Stimulated activated CD4-positive, alpha-beta T cell treated with anti-CD3 and anti-CD28 coated beads, Interleukin-4, amount 100 ng/mL, for 48 hours (primary cell): ENCODE measurements at places on chromosomes 5 and 9.

DNA sequence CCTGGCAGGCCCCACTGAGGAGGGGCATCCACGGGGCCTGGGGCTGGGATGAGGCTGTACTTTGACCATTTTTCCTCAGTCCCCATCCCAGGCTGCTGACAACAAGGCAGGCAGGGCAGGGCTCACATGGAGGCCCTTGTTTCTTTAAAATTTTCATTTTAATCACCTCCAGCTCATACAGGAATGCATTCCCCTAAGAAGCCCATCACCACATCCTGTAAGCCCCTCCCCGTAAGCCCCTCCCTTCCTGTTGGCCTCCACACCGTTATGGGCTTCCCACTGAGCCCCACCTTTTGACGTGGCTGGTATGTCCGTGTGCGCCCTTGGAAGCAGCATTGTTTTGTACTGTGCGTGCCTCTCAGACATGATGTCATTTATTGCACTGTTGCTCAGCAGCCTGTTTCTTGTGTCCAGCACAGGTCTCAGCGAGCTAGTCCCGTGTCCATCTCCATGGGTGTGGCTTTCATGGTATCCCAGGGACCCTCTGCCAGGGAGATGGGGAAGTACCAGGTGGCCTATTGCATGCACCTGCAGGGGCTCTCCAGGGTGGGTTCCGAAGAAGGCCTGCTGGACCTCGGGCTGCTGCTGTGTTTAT, 22.4 kb downstream of the PHF2 start:
- no peak for DNase-seq

GRCh38 chr5:34652914-34653313, 3.2 kb upstream of the RAI14 start:
- no peak for DNase-seq

DNA sequence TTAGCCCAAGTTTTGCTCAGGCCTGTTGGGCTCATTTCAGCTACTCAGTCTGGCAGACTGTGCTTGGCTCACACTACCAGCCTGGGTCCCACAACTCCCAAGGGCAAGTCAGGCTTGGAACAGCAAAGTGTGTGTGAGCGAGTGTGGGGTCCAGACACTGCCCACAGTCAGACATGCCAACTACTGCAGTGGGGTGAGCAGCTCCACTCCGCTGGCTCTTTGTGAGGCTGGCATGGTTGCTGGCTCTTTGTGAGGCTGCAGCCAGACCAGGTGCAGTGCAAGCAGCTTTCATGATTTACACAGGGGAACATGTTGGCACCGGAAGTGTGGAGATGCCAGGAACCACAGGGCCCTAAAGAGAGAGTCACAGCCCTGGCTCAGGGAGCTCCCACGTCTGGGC, 606.7 kb upstream of the FAM174A start:
- DNase-seq, result no peak

- DNase-seq, result no peak
Measured at GRCh38 chr9:91192381-91193086, 169.2 kb downstream of the AUH start.

DNA sequence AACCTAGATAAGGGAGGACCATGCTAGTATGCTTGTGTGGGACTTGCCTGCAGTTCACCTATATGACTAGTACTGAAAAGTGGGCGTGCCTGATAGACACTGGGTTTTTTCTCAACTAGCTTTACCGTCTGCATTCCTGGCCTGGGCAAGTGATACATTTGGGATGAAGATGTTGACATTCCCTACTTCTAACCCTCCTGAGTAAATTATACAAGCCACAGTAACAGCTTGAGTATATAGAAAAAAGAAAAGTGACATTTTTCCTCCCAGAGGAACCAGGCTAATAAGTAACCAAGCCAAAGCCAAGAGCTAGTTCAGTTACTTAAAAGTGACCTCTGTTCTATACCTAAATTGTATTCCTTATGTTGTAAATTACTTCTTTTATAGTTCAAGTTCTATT, 153.8 kb upstream of the CYLC2 start:
- DNase-seq, result no peak
